EH (cell line): ENCODE measurements at places on chromosomes 5 and 9.

GRCh38 chr5:78760366-78760765 is 111.8 kb upstream of the LHFPL2 start:
- no peak for DNase-seq

GRCh38 chr5:60196385-60197113 is 303.0 kb upstream of the PDE4D start:
- DNase-seq, result peak; percentile 96

DNA sequence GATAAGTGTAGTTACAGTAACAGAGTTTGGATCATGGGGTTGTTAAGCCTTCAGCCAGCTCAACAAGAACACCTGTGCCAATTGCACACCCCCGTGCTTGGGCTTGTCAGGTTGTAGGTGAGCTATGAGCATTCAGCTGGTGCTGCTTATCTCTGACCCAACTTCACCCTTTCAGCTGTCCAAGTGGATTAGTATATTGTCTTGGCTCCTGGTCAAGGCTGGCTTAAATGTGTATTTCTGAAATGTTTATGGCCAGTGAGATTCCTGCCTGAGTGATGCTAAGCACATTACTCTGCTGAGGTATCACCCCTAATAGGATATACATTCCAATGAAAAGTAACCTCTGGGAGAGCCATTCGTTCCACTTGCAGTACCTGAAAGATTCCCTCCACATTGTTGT is 44.2 kb upstream of the LMNB1 start:
- no peak for DNase-seq

DNA sequence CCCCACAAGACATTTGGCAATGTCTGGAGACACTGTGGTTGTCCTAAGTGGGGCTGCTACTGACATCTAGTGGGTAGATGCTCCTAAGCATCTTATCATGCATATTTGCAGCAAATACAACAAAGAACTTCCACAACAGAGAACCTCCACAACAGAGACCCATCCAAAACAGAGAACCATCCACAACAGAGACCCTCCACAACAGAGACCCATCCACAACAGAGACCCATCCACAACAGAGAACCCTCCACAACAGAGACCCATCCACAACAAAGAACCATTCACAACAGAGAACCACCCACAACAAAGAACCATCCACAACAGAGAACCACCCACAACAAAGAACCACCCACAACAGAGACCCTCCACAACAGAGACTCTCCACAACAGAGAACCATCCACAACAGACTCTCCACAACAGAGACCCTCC is 32.8 kb downstream of the ARPC5L start:
- peak; percentile 57 for DNase-seq

DNA sequence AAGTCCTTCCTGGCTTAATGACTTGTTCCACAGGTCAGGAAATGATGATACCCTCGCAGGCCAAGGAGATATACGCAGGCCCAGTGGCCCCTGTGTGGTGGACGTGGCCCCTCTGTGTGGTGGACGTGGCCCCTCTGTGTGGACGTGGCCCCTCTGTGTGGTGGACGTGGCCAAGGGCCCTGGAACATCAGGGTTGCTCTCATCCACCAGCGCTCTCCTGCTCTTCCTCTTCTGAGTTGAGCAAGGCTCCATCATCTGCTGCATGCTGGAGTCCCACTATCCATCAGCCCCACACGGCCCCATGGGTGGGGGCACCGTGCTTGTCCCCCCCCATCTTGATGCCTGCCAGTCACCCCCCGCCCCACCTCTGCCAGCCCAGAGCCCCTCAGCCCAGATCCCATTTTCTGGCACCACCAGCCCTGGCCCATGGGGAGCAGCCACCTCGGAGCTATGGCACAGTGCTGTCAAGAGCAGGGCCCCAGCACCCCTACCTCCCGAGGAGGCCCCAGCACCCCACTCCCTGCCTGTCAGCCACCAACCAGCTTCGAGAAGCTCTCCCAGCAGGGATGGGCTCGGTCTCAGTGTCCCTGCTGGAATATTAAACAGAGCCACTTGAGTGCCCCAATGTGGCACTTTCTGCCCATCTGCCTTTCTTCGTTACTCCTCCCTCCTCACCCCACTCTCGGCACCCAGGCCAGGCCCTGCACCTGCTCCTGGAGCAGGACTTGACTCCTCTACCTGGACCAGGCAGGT is 8.1 kb downstream of the LRRC14B start:
- no peak for DNase-seq

DNA sequence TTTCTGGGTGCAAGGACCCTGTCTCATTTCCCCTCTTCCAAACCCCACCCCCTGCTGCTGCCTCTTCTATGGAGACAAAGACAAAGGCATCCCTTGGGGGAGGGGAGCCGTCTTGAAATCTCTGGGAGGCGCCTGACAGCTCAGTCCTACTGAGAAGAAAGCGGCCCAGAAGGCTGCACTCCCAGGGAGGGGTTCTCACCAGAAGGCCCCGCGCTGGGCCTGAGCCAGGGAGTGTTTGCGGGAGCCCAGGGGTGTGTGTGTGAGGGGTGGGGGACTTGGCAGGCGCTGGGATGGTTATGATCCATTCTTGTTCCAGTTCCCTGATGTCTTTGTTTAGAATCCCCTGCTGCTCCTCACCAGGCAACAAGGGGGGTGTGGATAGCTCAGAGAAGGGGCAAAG is 45.7 kb upstream of the ALDH1B1 start:
- DNase-seq, result no peak

- no peak for DNase-seq
These were observed 2.2 kb upstream of the ELL2 start for GRCh38 chr5:95963650-95964410.

GRCh38 chr5:138641547-138642298 is 66.5 kb upstream of the HSPA9 start:
- DNase-seq, result peak; percentile 68

GRCh38 chr5:143680672-143681259 is 131.2 kb upstream of the HMHB1 start:
- no peak for DNase-seq

GRCh38 chr5:133868946-133869518 is 99.4 kb downstream of the C5orf15 start:
- peak; percentile 80 for DNase-seq
